ENCODE measurements at places on chromosomes 7 and 10.

- no peak for DNase-seq
Measured at GRCh38 chr7:66571568-66571967, 57.1 kb upstream of the KCTD7 start.

- DNase-seq = no peak
Measured at GRCh38 chr10:56606202-56606601, 245.1 kb upstream of the ZWINT start.

DNA sequence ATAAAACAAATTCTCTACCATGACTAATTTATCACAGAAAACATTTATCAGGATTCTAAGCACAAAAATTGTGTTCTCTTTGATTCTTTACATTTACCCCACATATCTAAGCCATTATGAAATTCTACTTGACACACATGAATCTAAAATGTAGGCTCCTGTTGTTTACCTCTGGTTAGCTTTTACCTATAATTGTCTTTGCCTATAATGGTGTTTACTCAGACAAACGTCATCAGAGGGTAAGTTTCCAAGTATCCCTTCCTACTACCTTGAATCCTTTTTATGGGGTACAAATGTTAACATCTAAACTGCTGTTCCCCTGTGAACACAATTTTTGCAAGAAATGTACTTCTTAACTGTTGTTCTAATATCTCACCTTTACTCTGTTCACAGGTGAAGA, 63.5 kb downstream of the MINDY3 start:
- no peak for DNase-seq

GRCh38 chr7:143496263-143496662, 18.6 kb downstream of the TAS2R41 start:
- no peak for DNase-seq

DNA sequence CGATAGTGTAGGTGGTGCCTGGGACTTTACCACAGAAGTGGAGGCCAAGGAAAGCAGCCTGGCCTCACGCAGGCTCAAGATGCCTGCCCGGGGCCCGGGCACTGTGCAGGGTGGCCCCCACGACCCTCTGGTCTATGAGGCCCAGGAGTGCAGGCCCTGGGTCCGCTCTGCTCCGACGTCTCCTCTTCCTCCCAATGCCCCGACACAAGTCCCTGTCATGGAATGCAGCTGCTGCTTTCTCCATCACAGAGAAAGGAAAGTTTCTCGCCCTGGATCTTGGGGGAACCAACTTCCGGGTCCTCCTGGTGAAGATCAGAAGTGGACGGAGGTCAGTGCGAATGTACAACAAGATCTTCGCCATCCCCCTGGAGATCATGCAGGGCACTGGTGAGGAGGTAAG, 28.3 kb upstream of the HK1 start:
- no peak for DNase-seq

- no peak for DNase-seq
Measured at GRCh38 chr10:109866168-109866994, 56.9 kb downstream of the XPNPEP1 start.

DNA sequence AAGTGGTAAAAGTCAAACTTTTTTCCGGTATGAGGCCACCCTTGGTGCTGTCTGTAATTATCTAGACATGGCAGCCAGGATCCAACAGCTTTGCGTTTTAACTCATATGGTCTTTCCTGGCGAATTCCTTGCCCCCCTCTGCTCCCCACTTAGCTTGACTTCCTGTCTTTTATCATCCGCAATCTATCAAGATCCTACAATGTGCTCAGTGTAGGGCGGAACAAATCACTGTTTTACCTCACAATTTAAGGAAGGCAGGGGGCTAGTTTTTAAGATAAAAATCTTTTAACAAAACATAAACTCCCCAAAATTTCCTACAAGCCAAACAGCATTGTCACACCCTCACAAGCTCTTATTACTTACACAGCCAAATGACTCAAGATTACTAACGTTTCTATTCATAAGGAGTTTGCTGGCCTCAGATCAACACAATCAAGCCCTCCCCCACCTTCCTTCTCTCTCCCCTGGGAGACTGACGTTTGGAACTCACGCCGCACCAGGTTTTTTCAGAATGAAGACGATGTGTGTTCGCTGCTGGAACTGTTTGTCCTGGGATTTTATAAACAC, 1.3 kb upstream of the CDK14 start:
- DNase-seq = no peak

DNA sequence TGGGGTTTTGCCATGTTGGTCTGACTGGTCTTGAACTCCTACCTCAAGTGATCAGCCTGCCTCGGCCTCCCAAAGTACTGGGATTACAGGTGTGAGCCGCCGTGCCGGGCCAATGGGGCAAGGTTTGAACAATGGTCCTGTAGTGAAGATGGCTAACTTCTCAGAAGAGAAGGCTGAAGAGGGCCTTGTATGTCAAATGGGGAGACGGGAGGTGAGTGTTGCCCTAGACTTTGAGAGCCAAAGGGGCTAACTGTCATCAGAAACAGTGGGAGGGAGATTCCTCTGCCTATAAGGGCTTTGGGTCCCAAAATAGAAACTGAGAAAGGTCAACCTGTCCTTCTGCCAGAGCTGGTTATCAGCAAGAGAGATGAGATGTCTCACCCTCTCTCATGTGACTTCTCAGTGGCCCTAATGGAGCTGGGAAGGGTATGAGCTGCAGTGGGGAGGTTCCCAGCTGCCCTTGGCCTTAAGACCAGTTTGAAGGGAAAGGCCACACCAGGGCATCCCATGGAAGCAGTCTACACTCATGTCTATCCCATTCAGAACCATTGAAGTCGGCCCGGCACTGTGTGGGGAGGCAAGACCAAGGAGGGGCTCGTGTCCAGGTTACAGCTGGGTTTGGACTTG, 1.3 kb upstream of the SAMD8 start:
- no peak for DNase-seq

DNA sequence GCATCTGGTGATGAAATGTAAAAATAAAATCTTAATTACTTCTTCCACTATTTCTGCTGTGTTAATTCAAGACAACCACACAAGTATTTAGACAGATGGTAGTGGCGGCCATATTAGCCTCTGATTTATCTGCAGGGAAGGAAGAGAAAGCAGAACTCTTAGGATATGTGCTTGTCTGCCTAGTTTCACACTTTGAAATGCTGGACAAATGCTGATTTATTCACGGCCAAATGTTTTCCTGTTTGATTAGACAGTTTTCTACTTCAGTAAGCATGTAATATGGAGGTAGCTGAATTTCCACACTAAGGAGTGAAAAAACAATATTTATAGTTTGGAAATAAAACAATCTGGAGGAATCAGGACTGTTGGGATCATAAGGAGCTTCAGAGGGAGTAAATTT, 158.1 kb downstream of the AGMO start:
- DNase-seq = no peak

DNA sequence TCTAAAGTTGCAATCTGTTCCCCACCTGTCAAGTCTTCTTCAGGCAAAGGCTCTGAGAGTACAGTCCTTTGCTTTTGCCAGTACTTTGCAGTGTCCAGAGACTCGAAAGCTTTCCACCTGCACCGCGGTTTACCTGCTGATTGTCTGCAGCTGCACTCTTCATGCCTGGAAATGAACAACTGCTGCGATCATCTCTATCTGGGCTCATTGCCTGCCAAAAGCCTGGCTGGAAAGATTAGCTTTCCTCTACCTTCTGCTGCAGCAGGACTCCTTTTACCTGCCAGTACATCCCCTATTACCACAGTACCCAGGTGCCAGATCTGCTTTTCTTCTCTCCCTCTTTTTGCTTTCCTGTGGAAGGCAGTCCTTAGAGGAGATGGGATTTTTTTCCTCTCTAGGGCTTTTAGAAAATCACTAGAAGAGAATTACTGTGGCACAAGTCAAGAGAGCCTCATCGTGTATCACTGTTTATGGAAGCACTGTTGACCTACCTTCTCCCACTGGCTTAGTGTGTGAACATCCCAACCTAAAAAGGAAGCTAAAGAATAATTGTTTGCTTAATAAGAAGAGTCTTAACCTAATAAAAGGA, 2.2 kb downstream of the STRIP2 start:
- DNase-seq = no peak

DNA sequence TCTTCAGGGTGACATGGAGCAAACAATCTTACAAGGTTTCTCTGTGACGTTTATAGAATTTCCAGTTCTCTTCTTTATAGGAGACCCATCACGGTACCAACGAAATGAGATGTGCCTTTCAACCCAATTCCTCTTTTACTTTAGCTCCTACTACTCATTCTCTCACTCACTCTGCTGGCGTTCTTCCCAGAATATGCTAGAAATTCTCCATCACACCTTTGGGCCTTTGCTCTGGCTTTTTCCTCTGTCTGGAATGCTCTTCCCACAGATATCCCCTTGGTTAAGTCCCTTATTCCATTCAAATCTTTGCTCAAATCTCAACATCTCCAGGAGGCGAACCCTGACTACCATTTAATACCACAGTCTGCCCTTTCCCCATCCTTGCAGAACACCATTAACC, 39.0 kb downstream of the SEMA3C start:
- no peak for DNase-seq

DNA sequence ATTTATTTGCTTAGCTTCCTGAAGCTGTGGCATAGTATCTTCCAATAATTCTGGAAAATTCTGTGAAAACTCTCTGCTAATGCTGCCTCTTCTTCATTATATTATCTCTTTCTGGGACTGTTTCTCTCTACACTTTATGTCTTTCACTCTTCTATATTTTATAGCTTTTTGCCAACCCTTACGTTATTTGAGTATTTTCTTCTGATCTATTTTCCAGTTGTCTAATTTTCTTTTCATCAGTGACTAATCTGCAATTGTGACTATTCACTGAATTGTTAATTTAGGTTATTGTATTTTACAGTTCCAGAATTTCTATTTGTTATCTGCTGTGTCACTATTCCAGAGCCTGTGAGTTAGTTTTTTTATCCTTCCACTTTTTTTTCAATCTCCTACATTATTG, 273.4 kb upstream of the PHYHIPL start:
- no peak for DNase-seq

- DNase-seq = no peak
Measured at GRCh38 chr10:34721208-34721840, 93.8 kb downstream of the PARD3 start.
